Thyroid gland (tissue), 4 donors: ENCODE measurements at places on chromosomes 13 and 19.

DNA sequence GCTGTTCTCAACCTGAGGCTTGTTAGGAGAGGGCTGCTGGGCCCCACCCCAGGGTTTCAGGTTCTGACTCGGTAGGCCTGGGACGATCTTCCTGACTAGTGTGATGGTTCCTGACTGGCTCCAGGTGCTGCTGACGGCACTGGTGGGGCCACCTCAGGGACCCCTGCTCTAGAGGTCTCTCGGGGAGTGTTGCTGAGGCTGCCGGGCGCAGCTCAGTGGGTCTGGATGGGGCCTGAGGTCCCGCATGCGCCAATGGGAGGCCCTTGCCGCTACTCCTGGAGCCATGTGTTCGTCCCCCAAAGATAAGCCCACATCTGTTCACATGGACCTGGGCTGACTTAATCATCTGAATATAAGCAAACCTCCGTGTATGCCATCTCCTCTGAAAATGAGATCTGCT, 133.0 kb downstream of the ATP11A start:
- no peaks in the 10 kb centered on the region for H3K4me1 ChIP-seq
- no peak overlapping the region for H3K4me3 ChIP-seq
- DNase-seq, result no peak
- no peaks in the 10 kb centered on the region for H3K27me3 ChIP-seq
- no peak overlapping the region for H3K27ac ChIP-seq

GRCh38 chr13:109859898-109860297, 73.5 kb upstream of the IRS2 start:
- no peak overlapping the region for H3K27ac ChIP-seq
- peaks cover 22% of the 10 kb centered on the region for H3K4me1 ChIP-seq
- no peaks in the 10 kb centered on the region for H3K36me3 ChIP-seq
- no peak overlapping the region for H3K4me3 ChIP-seq

DNA sequence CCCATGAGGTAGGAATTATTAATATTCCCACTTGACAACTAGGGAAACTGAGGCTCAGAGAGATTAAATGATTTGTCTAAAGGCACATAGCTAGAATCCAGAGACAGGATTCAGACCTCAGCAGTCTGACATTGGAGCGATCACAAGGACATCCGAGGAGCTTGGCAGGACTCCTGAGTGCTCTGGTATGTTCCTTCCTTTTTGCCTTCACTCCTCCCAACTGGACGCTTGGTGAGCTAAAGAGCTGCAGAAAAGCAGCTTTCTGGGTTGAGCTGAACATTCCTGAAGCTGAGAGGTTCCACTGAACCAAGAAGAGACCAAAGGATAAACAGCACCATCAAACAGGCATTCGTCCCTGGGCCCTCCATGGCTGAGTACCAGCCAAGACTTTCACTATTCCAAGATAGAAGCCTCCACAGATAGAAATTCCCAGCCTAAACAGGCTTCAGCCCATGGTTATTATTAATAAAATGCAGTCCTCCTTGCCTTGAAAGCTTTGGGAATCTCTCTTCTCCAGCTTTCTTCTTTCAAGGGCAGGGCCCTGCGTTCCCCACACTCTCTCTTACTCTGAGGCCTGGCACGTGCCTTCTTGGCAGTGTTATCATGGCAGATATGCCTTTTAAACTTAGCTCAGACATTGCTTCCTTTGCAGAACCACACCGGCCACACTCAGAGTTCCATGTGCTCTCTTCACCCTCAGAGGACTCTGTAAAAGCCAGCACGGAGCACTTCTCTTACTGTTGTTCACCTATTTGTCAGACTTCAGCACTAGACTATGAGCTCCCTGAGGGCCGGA, 97.1 kb downstream of the CYSLTR2 start:
- H3K4me3 ChIP-seq, result no peak overlapping the region
- H3K27ac ChIP-seq, result peak overlapping the region; percentile 79
- H3K27me3 ChIP-seq, result no peaks in the 10 kb centered on the region
- H3K4me1 ChIP-seq, result peaks cover 11% of the 10 kb centered on the region
- no peaks in the 10 kb centered on the region for H3K36me3 ChIP-seq

- H3K4me3 ChIP-seq, result peak overlapping the region; percentile 11
- H3K27me3 ChIP-seq, result no peaks in the 10 kb centered on the region
- no peaks in the 10 kb centered on the region for H3K36me3 ChIP-seq
- H3K4me1 ChIP-seq, result peaks cover 26% of the 10 kb centered on the region
- peak; percentile 86 for DNase-seq
- peak overlapping the region; percentile 92 for H3K27ac ChIP-seq
Measured at GRCh38 chr13:24271601-24272451, 37.6 kb upstream of the C1QTNF9 start.

GRCh38 chr13:38661010-38661675, 25.7 kb upstream of the FREM2 start:
- no peak for DNase-seq
- H3K4me3 ChIP-seq, result no peak overlapping the region
- H3K27me3 ChIP-seq, result no peaks in the 10 kb centered on the region
- peaks cover 4% of the 10 kb centered on the region for H3K4me1 ChIP-seq
- no peaks in the 10 kb centered on the region for H3K36me3 ChIP-seq

- no peak for DNase-seq
- no peak overlapping the region for H3K27ac ChIP-seq
- no peaks in the 10 kb centered on the region for H3K4me1 ChIP-seq
- no peak overlapping the region for H3K4me3 ChIP-seq
- H3K36me3 ChIP-seq, result no peaks in the 10 kb centered on the region
- no peaks in the 10 kb centered on the region for H3K27me3 ChIP-seq
Measured at GRCh38 chr13:70370924-70371323, 262.7 kb upstream of the KLHL1 start.

GRCh38 chr19:51341976-51342580, at the start of gene VSIG10L:
Gene VSIG10L, minus strand, starts transcription at chr19:51342139. Its CDS starts 15 bp downstream, at chr19:51342124.
- no peak for DNase-seq
- no peak within 1 kb of the TSS for H3K27ac ChIP-seq
- no peak within 1 kb of the TSS for H3K4me3 ChIP-seq
- H3K4me1 ChIP-seq, result peaks cover 9% of the 10 kb centered on the region
- H3K27me3 ChIP-seq, result no peaks in the 10 kb centered on the region
- peaks cover 12% of the 10 kb centered on the region for H3K36me3 ChIP-seq
